ENCODE measurements at places on chromosomes 1 and 21. TPM values are rescaled to one million over a fixed set of nuclear protein-coding genes. Genes with fewer than 3 reads are reported as not detected.

The GPR161 gene
- polyA plus RNA-seq: 20.5 TPM

The CR1 gene
- polyA plus RNA-seq: 21.9 TPM

The POLR3GL gene
- polyA plus RNA-seq: 43.4 TPM

The GFI1 gene
- polyA plus RNA-seq: 0.30 TPM

The LHX8 gene
- polyA plus RNA-seq: not detected

The SNRNP40 gene
- polyA plus RNA-seq: 73.1 TPM

The CR2 gene
- 1.7 TPM for polyA plus RNA-seq

The GREM2 gene
- 0.37 TPM for polyA plus RNA-seq

The OR2L13 gene
- 0.08 TPM for polyA plus RNA-seq

The FRRS1 gene
- 8.4 TPM for polyA plus RNA-seq

The SEMA6C gene
- polyA plus RNA-seq: 20.9 TPM
